ENCODE measurements at places on chromosomes 13 and 19. TPM values are rescaled to one million over a fixed set of nuclear protein-coding genes. Genes with fewer than 3 reads are reported as not detected.

DNA sequence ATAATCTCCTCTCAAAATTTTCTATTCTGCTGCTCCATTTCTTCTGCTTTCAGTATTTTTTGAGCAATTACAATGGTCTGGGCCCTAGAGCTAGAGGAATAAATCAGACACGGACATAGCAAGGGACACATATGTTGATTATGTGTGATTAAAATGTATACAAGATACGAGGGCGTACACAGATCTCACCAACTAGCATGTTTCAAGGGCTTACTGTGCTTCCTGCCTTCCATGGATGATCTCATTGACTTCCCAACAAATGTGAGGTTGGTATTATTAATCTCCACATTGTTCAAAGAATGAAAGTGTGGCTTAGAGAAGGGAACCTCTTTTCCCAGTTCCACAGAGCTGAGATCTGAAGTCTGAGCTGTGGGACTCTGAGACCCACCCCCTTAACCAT is 9.1 kb downstream of the PLD3 start:
- no peak for DNase-seq

DNA sequence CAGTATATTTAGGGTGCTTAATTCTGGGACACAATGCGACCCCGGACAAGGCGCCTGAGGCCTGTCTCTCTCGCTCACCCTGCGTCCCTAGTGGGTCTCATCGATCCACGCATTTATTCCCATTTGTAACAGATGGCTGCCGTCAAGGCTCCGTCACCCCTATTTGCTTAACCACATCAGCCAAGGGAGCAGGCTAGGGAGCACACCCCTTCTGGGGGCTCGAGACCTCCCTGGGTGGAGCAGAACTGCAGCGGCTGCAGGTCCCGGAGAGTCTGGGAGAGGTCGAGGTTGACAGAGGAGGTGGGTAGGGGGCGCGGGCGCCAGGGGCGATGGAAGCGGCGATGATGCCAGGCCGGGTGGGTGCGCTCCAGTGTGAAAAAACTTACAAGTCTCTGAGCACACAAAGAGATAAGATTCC is 507 bp downstream of the ALG5 start:
- DNase-seq = no peak

ZNF83 gene
- 29.2 TPM for total RNA-seq

DNA sequence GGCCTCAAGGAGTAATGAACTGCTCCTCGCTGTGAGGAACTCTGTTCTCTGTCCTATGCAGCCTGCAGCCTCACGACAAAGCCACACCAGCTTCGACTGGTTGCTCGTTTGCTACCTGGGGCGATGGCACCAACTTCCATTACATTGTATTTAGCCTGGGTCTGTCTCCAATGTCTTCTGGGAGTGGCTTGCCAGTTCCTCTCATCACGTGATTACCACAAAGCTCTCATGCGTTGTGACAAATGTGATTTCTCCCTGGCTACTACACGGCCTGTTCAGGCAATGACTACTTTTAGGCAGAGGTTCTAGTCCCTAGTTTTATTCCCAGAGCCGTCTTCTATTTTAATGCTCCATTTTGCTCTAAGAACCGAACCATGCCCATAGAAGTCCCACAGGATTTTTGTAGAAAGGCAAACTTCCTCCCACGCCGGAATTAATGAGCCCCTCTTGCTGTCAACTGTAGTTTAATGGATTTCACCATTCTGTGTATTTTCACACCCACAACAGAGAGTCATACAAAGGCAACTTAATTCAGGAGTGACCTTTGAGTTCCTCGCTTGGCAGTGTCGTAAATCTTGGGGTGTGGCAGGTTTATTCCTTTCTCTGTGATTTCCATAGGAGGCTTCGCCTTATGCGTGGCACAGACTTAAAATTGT is 351.9 kb downstream of the EFNB2 start:
- no peak for DNase-seq

GRCh38 chr19:47230054-47230920 is 712 bp downstream of the BBC3 start:
- DNase-seq = peak; percentile 72

Data from MG63 (cell line).